ENCODE measurements at places on chromosomes 11 and 22. TPM values are rescaled to one million over a fixed set of nuclear protein-coding genes. Genes with fewer than 3 reads are reported as not detected.

The XKR3 gene
- not detected for polyA plus RNA-seq

The RAB38 gene
- 0.40 TPM for polyA plus RNA-seq

The PLAAT5 gene
- not detected for polyA plus RNA-seq

The POU2F3 gene
- not detected for polyA plus RNA-seq

The E2F8 gene
- 0.07 TPM for polyA plus RNA-seq

The SMPD1 gene
- polyA plus RNA-seq: 30.0 TPM

The CCDC15 gene
- 2.5 TPM for polyA plus RNA-seq

The YPEL4 gene
- 18.4 TPM for polyA plus RNA-seq

The POLR3H gene
- 35.8 TPM for polyA plus RNA-seq

The NNMT gene
- polyA plus RNA-seq: not detected

The SPCS2 gene
- 84.7 TPM for polyA plus RNA-seq

The KIRREL3 gene
- polyA plus RNA-seq: 29.0 TPM

The FOLR1 gene
- not detected for polyA plus RNA-seq

The C11orf91 gene
- polyA plus RNA-seq: not detected

The OLFML1 gene
- polyA plus RNA-seq: not detected

The ACRV1 gene
- 0.52 TPM for polyA plus RNA-seq

The ASPHD2 gene
- polyA plus RNA-seq: 18.7 TPM

The HYOU1 gene
- polyA plus RNA-seq: 74.6 TPM

The SCARF2 gene
- polyA plus RNA-seq: 3.4 TPM

The TEX54 gene
- polyA plus RNA-seq: not detected

The RAB39A gene
- polyA plus RNA-seq: 3.1 TPM

The LRRC74B gene
- polyA plus RNA-seq: not detected

The RIBC2 gene
- not detected for polyA plus RNA-seq

Measured in neural cell (in vitro differentiated cells).